ENCODE measurements at places on chromosomes 7 and 10.

DNA sequence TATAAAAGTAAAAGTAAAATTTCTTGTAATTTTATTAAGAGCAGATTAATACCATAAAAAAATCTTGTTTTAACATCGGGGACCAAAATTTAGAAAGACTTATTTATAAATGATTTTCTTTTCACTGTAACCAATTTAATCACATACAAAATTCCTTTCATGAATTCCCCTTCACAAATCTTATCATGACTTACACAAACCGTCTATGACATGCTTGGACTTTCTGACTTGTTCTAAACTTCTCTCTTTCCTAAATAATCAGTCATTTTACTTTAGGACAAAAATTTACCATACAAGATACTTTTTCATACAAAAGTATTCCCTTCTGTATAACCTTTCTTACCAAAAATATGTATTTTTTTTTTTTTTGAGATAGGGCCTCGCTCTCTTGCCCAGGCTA is 9.3 kb downstream of the CROT start:
- DNase-seq = no peak

DNA sequence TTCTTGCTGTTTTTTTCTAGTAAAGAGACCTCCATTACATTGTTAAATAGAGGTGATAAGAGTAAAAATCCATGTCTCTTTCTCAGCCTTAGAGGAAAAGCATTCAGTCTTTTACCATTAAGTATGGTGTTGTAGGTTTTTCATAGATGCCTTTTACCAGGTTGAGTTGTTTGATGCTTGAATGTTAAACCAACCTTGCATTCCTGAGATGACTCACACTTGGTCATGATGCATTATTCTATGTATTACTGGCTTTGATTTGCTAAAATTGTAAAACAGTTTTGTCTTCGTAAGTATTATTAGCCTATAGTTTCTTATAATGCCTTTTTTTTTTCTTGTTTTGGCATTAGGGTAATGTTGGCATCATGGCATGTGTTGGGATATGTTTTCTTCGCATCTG is 90.0 kb downstream of the ANKRD61 start:
- peak; percentile 27 for DNase-seq

- no peak for DNase-seq
Observed at GRCh38 chr10:30996481-30997005, 35.1 kb downstream of the ZNF438 start.

- no peak for DNase-seq
Observed at GRCh38 chr10:30420266-30420665, 13.7 kb upstream of the MAP3K8 start.

GRCh38 chr10:124386186-124387077 is 32.3 kb downstream of the OAT start:
- no peak for DNase-seq

- DNase-seq = no peak
Observed at GRCh38 chr10:11639849-11640764, 28.7 kb upstream of the USP6NL start.

DNA sequence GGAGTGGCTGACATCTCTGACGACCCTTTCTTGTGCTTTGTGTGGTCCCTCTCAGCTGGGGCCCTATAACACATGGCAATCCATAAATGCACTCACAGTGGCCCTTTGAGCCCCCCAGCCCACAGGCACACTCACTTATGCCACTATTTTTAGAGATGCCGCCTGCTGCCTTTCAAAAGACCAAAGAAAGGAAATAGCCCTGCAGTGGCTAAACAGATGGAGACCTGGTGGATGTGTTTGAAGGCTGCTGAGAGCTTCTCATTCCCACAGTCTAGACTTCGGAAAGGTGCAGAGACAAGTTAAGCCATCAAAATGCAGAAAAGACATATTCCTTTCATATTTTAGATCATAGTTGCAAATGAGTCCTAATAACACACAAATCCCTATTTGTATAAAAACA is 42.0 kb upstream of the PDZD8 start:
- DNase-seq = no peak

DNA sequence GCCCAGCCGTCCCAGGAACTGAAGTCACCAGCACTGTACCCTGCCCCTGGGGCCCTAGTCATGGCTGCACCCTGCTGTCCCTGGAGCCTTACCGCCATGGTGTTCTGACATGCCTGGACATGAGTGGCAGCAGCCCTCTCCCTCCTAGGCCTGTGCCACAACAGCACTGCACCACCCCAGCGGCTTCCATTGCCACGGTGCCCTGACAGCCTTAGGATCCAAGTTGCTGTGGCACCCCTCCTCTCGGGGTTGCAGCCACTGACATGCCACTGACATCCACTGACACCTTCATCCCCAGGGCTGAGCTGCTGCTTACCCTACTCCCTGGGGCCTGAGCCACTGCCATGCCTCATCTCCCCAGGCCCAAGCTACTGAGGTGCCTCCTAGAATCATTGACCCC is 39.6 kb upstream of the SHH start:
- no peak for DNase-seq

All from fibroblast of lung (primary cell).